ENCODE measurements at places on chromosomes 2 and 18. TPM values are rescaled to one million over a fixed set of nuclear protein-coding genes. Genes with fewer than 3 reads are reported as not detected.

- no peak for DNase-seq
Measured at GRCh38 chr2:161983331-161983651, 90.7 kb downstream of the DPP4 start.

GRCh38 chr2:12722447-12723316 lies 5.9 kb downstream of the TRIB2 start:
- no peak for DNase-seq

DNA sequence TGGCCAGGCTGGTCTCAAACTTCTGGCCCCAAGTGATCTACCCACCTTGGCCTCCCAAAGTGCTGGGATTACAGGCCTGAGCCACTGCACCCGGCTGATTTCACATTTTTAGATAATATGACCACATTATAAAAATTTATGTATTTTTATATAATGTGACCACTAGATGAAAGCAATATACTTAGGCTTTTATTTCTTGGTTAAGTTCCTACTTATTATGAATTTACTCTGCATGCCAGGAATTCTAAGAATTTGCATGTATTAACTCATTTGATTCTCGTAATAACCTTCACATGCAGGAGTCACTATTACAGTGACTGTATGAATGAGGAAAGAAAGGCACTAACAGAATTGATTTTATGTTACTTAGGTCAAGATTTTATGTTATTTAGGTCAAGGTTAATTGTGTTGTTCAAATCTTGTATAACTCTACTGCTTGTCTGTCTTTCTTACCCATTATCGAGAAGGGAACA lies 25.6 kb upstream of the CASP8 start:
- no peak for DNase-seq

DNA sequence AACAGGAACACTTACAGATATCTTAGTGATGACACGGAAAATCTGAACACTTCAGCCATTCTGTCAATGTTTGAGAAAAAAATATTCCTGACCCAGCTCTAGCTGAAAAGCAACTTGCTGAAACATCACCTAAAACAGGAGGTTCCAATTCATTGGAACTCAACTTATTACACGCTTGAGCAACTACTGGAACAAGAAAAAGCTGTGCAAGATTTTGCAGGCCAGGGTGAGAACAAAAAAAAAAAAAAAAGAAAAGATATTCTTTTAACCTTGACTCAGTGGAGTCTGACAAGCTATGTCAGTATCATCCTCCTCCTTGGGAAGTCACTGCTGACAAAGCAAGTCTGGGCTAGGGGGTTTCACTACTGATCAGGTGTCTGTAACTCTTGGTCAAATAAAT lies 351.0 kb downstream of the SS18 start:
- no peak for DNase-seq

The ERICH2 gene
- not detected for polyA plus RNA-seq

Data from SK-N-SH (cell line).